EH (cell line): ENCODE measurements at places on chromosomes 11 and 22.

- no peak for DNase-seq
Observed at GRCh38 chr11:109791337-109791736, 301.9 kb upstream of the ZC3H12C start.

- peak; percentile 37 for DNase-seq
Observed at GRCh38 chr11:68838572-68838964, 3.1 kb downstream of the CPT1A start.

DNA sequence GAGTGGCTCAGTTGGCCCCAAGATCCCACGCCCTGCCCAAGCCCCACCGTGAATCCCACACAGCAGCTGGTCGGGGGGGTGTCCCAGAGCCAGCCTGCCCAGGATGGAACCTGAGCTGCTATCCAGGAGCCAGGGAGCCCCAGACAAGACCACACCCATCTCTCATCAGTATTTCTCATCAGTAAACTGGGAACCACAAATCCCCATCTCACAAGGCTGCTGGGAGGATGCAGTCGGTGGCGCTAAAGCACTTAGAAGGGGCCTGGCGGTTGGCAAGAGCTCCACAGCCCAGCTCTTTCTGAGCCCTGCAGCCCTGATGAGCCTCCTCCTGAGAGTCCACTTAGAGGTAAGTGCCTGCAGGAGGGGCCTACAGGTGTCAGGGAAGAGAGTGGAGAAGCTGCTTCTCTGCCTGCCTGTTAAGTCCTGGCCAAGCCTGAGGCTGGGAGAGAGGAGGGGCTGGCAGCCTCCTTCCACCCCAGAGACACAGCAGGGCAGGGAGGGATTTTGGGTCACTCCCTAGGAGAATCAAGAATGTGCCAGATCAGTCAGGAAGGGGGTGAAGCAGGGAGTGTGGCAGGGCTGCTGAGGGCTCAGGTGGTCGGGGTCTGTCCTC is 6.1 kb downstream of the FADS3 start:
- DNase-seq, result no peak

DNA sequence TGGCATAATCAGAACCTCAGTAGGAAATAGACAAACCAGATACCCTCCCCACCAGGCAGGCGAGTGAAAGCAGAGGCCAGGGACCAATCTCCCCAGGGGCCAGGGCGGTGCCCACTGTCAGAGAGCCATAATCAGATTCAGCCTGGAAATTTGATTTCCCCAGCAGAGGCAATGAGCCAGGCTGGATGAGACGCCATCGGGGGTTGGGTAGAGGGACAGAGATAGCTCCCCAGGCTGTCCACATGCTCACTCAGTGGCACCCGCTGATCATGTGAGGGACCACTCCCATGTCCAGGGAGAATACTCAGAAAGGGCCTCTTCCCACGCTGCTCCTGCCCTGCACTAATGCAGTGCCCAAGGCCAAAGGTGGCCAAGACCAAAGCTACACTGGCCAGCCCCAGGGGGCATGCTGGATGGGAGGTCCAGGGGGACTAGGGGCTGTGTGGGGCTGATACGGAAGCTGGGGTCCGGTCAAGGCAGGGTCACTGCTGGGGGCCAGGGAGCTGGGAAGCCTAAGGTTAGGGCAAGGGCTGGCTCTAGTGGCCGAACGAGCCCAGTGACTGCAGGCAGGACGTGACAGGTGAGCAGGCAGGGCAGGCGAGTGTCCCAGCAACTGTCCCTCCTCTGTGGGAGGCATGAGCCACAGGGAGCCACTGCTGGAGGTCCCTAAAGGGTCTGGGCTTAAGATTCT is 19.8 kb downstream of the ARVCF start:
- no peak for DNase-seq

DNA sequence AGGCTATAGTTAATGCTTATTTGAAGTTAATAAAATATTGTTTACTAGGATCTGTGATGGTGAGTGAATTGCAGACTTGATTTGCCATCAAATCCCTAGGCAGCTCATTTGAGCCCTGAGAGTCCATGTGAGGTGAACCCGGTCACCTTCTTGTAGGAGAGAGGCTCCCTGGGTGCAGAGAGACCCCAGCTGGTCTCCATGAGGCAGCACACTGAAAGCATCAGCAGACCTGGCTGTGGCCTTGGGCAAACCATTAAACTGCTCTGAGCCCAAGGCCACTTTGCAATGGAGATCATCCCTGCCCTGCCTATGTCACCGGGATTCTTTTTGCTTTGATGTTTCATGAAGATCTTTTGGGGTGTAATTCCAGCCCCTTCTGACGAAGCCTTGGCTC is 125.2 kb downstream of the MICAL2 start:
- DNase-seq, result peak; percentile 51

DNA sequence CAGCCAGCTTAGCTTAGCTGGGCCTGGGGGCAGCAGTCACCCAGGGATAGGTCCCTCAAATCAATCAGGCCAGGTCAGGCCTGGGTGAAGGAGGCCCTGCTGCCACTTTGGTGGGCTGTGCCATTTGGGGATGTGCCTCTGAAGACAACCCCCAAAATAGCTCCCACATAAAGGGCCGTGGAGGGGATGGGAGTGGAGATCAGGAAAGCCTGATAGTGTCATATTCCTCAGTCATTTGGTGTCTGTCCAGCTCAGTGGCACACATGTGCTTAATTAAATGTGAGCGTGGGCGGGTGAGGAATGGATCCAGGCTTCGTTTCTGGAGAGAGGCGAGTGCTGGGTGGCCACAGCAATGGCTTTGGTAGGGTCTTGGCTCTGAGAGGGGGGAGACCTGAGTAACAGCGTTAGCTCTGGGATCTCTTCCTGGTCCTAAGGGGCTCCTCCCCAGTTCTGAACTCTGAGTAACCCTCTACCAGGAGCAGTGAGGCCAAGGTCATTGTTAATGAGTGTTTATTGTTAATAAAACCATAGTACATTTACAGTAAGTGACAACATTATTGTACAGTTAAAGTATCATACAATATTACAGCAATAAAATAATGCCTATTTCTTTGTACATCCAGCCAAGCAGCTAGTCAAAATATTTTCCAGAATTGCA is 45.2 kb downstream of the NAT10 start:
- DNase-seq, result peak; percentile 57

GRCh38 chr11:34790620-34791019 is 125.6 kb downstream of the APIP start:
- no peak for DNase-seq

DNA sequence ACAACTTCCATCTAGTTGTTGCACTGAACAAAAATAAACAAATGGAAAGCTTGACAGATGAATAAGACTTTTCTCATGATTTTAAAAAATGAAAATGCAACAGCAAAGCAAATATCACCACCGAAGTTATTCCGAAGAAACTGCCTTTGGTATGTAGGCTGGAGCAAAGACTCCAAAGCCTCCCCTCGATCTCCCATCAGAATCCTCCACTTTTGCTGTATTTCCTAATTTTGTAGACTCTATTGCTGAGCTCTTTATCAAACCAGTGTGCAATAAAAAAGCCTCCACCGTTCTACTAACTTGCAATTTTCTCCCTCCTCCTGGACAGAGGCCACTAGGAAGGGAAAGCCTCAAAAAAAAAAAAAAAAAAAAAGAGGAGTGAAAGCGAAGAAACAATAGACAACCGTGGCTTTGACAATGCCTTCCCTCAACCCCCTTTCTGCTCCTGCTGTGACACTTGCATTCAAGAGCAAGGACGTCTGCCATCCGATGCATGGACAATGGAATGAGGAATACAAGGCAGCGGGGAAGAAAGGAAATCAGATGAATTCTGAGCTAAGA is 190.9 kb upstream of the BLID start:
- no peak for DNase-seq

GRCh38 chr11:34750692-34751405 is 130.0 kb downstream of the EHF start:
- no peak for DNase-seq

DNA sequence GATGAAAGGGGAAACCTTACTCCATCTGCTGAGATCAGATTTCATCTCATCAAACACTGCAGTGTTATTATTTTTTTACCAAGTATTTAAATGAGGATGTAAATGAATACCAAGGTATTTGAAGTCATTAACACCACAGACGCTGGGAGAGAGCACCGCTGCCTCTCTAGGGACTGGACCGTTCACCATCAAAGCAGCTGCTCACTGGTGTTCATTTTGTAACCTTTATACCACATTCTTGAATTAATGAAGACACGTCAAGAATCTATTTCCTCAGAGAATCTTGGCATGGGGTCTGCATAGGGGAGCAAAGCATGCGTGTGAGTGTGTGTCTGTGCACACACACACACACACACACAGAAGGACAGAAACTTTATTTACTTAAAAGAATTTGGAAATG is 15.6 kb downstream of the SIAE start:
- no peak for DNase-seq

GRCh38 chr11:15073361-15074205 is at the start of gene CALCB:
TSS of gene CALCB (plus strand) at chr11:15073593. CDS start at chr11:15074719, 1,126 bp downstream.
- peak; percentile 25 for DNase-seq

- no peak for DNase-seq
Observed at GRCh38 chr11:57881647-57882046, 120.0 kb downstream of the CTNND1 start.

DNA sequence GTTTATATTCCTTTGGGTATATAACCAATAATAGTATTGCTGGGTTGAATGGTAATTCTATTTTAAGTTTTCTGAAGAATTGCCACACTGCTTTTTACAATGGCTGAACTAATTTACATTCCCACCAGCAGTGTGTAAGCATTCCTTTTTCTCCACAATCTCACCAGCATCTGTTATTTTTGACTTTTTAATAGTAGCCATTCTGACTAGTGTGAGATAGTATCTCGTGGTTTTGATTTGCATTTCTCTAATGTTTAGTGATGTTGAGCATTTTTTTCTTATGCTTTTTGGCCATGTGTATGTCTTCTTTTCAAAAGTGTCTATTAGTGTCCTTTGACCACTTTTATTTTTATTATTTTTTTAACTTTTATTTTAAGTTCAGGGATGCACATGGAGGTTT is 275.3 kb downstream of the METTL15 start:
- DNase-seq, result peak; percentile 91

DNA sequence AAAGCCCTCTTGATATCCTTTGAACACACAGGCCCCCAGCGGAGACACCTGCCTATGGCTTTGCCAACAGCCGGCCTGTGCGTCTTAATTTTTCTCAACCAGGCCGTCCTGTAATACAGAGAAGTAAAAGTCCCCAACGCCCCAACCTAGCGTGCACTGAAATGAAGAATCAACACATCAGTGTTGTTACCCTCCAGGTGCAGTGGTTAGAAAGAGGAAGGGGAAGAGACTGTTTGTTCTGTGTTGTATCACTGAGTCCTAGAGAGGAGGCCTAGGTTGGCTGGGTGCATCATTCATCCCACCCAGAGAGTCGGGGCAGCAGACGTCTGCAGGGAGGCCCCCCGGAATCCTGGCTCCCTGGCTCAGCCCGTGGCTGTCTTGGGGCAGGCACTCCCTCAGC is 25.7 kb downstream of the SGSM1 start:
- no peak for DNase-seq

GRCh38 chr11:17185938-17186337 is 21.8 kb downstream of the PIK3C2A start:
- DNase-seq, result no peak

DNA sequence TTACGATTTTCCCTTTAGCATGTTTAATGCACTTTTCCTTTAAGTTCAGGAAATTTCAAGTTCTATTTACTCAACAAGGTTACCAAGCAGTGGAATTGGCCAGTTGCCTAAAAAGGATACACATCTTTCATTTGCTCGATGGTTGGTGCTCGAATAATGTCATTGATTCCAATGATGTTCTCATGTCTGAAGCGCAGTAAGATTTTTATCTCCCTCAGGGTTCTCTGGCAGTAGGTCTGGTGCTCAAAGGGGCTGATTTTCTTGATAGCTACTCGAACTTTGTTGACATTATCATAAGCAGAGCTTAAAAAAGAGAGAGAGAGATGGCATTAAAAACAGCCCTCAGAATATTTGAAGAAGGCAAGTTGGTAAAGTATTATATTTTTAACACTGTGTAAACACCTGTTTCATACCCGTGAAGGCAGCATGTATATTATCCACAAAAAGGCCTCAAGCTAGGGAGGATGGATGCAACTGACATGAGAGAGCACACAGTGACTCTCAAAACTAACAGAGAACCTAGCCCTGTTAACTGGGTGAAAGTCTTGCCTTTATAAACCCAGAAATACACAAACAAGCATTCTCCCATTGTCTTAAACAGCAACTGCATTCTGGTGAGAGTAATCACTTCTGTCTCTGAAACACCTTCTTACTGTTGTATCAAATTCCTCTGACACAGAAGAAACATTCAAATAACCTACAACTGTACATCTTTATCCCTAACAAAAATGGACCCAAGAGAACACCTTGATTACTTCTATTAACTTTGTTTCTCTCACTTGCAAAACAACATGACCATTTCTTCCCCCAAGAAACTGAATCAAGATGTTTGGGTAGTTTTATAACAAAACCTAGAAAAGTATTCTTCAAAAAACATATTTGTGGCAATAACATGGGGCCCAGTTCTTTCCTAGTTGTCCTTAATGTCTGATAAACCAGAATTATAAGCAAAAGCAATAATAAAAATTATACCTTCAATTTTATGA is 59.6 kb downstream of the MAPK1 start:
- DNase-seq, result no peak

DNA sequence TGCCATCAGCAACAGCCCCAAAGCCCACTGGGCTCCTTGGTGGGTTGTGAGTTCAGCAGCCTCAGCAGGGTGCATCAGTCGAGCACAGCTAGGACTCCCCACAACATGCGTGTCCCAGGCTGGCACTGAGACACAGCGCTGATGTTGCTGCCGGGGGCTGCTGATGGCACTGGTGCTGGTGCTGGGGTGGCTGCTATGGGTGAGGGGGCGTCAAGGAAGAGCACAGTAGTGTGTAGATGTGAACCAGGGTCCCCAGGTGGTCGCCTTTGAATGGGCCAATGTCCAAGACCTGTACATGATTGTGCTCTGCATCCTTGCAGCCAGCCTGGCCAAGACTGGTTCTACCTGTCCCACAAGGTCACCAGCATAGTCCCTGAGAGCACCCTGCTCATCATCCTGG is 121.3 kb upstream of the SERPIND1 start:
- DNase-seq, result no peak

DNA sequence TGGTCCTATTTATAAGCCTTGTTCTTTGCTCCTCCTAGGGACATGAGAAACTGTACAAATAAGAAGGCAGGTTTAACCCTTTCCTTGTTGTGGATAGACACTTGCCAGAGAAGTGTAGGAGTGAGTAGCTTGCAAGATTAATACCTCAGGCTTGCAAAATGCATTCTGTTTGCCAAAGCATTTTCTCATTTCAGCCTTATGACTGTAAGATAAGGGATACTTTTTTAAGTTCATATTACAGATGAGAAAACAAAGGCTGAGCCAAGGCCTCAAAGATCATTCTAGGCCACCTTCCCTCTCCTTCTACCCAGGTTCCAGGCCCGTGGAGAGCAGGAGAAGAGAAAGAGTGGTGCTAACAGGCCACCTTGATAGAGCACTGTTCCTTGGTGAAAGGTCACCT is 46.8 kb downstream of the TRIM29 start:
- no peak for DNase-seq
